ENCODE measurements at places on chromosomes 7 and 10.

- no peak for DNase-seq
- H3K36me3 ChIP-seq: no peaks in the 10 kb centered on the region
- no peak overlapping the region for H3K4me3 ChIP-seq
- no peak overlapping the region for H3K27ac ChIP-seq
Observed at GRCh38 chr7:93530701-93531100, 43.8 kb downstream of the CALCR start.

DNA sequence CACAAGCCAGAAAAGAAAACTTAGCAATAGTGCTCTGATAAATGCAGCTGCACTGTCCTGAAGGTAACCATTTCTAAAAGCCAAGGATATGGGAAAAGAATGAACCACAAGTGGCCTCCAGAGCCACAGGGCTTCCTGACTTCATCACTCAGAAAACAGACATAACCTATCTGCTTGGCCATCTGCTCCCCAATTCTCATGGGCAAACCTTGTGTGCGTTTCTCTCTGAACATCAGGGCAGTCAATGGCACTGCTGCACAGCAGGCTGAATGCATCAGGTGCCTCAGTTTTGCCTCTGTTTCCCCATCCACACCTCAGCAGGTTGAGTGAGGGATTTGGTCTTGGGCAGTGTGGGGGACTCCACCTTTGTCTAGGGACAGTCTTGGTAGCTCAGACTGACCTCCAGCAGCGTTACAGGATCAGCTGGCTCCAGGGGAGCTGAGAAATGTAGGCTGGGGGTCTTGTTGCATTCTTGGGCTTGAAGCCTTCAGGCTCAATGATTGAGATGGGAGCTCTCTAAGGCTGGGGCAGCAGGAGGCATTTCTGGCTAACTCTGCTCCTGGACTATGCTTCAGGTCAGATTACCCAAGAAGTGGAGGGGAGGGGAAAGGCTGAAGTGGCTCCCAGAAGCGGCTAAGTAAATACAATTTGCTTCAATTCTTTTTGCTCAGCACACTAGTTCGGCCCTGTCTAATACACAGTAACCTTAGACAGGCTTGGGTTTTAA, 23.6 kb upstream of the PDLIM1 start:
- H3K4me3 ChIP-seq: no peak overlapping the region
- H3K36me3 ChIP-seq: peaks cover 62% of the 10 kb centered on the region
- DNase-seq: no peak
- peak overlapping the region; percentile 4 for H3K27ac ChIP-seq

- no peaks in the 10 kb centered on the region for H3K27me3 ChIP-seq
- no peaks in the 10 kb centered on the region for H3K4me1 ChIP-seq
- H3K4me3 ChIP-seq: no peak overlapping the region
- no peak for DNase-seq
- no peaks in the 10 kb centered on the region for H3K36me3 ChIP-seq
Observed at GRCh38 chr10:66538371-66538770, 387.5 kb upstream of the LRRTM3 start.

- no peaks in the 10 kb centered on the region for H3K4me1 ChIP-seq
- no peak overlapping the region for H3K4me3 ChIP-seq
- no peak for DNase-seq
- no peaks in the 10 kb centered on the region for H3K36me3 ChIP-seq
- no peak overlapping the region for H3K27ac ChIP-seq
- H3K27me3 ChIP-seq: no peaks in the 10 kb centered on the region
Observed at GRCh38 chr10:129863201-129863663, 100.8 kb downstream of the EBF3 start.

DNA sequence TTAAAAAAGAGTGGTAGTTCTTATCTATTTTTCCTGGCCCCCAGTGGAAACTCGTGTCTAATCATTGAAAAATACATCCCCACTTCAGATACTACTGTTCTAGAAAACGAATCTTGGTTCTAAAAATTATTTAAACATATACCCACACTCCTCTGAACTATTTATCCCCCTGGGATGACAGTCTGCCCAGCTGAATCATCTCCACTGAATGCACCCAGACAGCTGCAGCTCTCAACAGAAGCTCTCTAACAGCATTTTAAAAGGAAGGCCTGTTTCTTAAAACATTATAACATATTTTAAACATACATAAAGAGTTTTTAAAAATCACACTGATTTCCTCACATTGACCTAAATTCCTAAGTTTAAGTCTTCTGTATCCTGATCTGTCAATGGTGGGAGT, 544.6 kb upstream of the PHF14 start:
- no peaks in the 10 kb centered on the region for H3K4me1 ChIP-seq
- DNase-seq: no peak
- no peak overlapping the region for H3K4me3 ChIP-seq
- H3K27me3 ChIP-seq: no peaks in the 10 kb centered on the region
- H3K36me3 ChIP-seq: no peaks in the 10 kb centered on the region
- H3K27ac ChIP-seq: no peak overlapping the region

- no peaks in the 10 kb centered on the region for H3K36me3 ChIP-seq
- no peaks in the 10 kb centered on the region for H3K27me3 ChIP-seq
- no peak for DNase-seq
Observed at GRCh38 chr10:32054094-32054493, 2.1 kb downstream of the KIF5B start.

GRCh38 chr7:118845791-118846190, 621.3 kb downstream of the ANKRD7 start:
- H3K36me3 ChIP-seq: no peaks in the 10 kb centered on the region
- H3K27ac ChIP-seq: no peak overlapping the region
- no peaks in the 10 kb centered on the region for H3K4me1 ChIP-seq
- DNase-seq: no peak
- H3K27me3 ChIP-seq: no peaks in the 10 kb centered on the region

DNA sequence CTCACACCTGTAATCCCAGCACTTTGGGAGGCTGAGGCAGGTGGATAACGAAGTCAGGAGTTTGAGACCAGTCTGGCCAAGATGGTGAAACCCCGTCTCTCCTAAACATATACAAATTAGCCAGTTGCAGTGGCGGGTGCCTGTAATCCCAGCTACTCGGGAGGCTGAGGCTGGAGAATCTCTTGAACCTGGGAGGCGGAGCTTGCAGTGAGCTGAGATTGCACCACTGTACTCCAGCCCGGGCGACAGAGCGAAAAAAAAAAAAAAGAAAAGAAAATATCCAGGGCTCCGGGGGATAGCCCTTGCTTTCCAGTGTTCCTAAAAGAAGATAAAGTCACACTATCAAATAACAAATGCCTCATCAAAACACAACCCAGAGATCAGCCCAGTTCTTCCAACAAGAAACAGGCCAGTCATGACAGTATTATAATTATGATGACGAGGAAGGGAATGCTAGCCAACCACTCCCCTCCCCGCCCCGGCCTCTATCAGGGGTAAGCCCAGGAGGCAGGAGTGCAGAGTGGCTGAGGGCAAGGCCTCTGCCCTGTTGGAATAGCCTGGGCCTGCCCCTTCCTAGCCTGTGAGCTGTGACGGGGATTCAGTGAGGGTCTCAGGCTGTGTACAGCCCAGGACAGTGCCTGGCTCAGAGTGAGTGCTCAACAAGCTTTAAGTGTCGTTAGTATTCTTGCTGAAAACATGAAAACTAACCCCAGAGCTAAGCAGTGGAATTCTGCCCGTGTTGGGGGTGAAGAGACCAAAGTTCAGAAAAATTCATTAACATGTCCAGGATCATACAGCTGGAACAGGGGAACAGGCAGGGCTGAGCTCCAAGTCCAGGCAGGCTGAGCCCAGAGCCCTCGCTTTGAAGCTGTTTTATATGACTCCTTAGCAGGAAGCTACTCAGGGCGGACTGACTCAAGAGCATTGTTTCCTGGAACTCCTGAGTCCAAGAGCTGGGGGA, 54.3 kb downstream of the FAM241B start:
- no peaks in the 10 kb centered on the region for H3K36me3 ChIP-seq
- DNase-seq: peak; percentile 69
- H3K27me3 ChIP-seq: no peaks in the 10 kb centered on the region

- no peak overlapping the region for H3K27ac ChIP-seq
- H3K4me1 ChIP-seq: peaks cover 24% of the 10 kb centered on the region
- no peaks in the 10 kb centered on the region for H3K36me3 ChIP-seq
- no peak overlapping the region for H3K4me3 ChIP-seq
Observed at GRCh38 chr7:132573251-132573955, 2.9 kb downstream of the PLXNA4 start.

DNA sequence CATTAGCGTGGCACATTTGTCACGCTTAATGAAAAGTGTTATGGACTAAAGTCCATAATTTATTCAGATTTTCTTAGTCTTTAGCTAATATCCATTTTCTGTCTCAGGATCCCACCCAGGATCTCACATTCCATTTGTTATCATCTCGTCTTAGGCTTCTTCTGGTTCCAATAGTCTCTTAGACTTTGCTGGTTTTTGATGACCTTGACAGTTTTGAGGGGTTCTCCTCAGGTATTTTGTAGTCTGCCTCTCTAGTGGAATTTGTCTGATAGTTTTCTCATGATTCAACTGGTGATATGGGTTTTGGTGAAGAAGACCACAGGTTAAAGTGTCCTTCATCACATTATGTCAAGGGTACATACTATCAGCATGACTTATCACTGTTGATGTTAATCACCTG, 66.0 kb upstream of the GPR26 start:
- no peaks in the 10 kb centered on the region for H3K36me3 ChIP-seq
- no peaks in the 10 kb centered on the region for H3K4me1 ChIP-seq
- no peak overlapping the region for H3K4me3 ChIP-seq

- no peak overlapping the region for H3K27ac ChIP-seq
- H3K36me3 ChIP-seq: peaks cover 76% of the 10 kb centered on the region
- peaks cover 9% of the 10 kb centered on the region for H3K4me1 ChIP-seq
- no peak for DNase-seq
- no peak overlapping the region for H3K4me3 ChIP-seq
Observed at GRCh38 chr7:151349507-151349853, 7.9 kb downstream of the NUB1 start.

DNA sequence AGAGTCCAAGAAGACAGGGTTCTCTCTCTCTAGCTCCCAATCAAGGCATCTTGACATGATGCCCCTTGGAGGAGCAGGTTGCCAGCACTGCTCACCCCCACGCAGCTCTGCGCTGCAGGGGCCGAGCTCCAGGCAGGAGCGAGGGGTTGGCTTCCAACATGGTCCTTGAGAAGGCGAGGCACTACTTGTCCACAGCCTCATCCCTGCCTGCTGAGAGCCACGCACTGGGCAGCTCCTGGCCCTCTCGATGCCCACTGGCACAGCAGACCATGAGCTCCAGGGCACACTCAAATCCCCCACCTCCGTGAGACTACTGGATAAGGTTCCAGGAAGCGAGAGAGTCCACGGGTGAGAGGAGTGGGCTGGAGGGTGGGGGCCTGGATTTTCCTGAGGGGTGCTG, 31.1 kb downstream of the RAMP3 start:
- no peak for DNase-seq
- no peaks in the 10 kb centered on the region for H3K36me3 ChIP-seq
- H3K4me1 ChIP-seq: no peaks in the 10 kb centered on the region
- H3K27ac ChIP-seq: no peak overlapping the region
- no peaks in the 10 kb centered on the region for H3K27me3 ChIP-seq

- H3K4me3 ChIP-seq: no peak overlapping the region
- no peak for DNase-seq
- no peaks in the 10 kb centered on the region for H3K27me3 ChIP-seq
- no peaks in the 10 kb centered on the region for H3K36me3 ChIP-seq
Observed at GRCh38 chr7:6074612-6075380, 43.6 kb downstream of the ANKRD61 start.

DNA sequence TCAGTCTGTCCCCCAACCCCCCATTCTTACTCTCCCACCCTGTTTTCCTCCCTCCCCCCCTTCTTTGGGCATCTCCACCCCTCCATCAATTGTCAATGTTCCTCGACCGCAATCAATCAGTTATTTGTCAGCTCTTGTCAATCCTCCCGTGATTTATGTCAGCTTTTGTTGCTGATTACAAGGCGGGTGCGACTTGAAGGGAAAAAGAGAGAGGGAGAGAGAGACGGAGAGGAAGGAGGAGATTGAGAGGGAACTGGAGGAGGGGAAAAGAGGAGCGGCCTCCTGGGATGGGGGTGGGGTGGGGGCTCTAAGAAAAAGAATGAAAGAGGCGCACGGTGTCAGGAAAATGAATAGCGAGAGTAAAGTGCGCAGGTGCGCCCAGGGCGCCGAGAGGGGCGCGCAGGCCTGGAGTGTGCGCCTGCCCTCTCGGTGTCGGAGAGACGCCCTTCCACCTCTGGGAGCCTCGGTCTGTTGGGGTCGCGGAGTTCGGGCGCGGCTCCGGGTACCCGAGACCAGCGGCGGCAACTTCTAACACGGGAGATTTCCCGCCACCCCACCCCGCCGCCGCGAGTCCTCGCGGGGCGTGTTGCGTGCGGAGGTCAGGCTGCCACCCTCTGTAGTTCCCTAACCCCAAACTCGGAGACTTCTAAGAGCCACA, 1.1 kb upstream of the ZNF503 start:
- peaks cover 15% of the 10 kb centered on the region for H3K36me3 ChIP-seq
- H3K4me1 ChIP-seq: peaks cover 36% of the 10 kb centered on the region
- peak overlapping the region; percentile 88 for H3K4me3 ChIP-seq
- H3K27ac ChIP-seq: peak overlapping the region; percentile 93
- no peaks in the 10 kb centered on the region for H3K27me3 ChIP-seq

DNA sequence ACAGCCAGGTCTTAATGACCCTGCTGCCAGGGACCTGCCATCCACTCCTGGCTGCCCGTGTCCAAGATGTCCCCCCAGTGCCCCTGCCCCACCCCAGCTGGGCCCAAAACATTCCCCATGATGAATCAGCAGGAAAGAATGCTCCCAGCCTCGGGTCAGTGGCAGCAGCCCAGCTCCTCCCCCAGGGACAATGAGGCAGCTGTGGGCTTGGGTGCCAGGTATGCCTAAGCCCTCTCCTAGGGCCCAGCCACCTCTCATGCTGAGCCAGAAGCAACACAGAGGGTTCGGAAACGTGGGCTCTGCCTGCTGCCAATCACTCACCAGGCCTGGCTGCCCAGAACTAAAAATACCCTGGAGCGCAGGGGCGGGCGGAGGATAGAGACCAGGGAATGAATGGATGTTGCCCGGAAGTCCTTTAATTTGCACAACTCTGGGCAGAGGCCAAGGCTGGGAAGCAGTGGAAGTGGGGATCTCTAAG, 1.5 kb upstream of the LOXL4 start:
- peak overlapping the region; percentile 60 for H3K4me3 ChIP-seq
- no peaks in the 10 kb centered on the region for H3K36me3 ChIP-seq
- H3K27me3 ChIP-seq: no peaks in the 10 kb centered on the region
- H3K27ac ChIP-seq: peak overlapping the region; percentile 94
- H3K4me1 ChIP-seq: peaks cover 30% of the 10 kb centered on the region

- H3K36me3 ChIP-seq: no peaks in the 10 kb centered on the region
- no peak for DNase-seq
- H3K4me3 ChIP-seq: no peak overlapping the region
- H3K4me1 ChIP-seq: no peaks in the 10 kb centered on the region
- H3K27me3 ChIP-seq: no peaks in the 10 kb centered on the region
- H3K27ac ChIP-seq: no peak overlapping the region
Observed at GRCh38 chr10:84825330-84825729, 496.9 kb downstream of the CCSER2 start.

- H3K4me3 ChIP-seq: no peak overlapping the region
- DNase-seq: no peak
- H3K36me3 ChIP-seq: no peaks in the 10 kb centered on the region
- no peak overlapping the region for H3K27ac ChIP-seq
Observed at GRCh38 chr10:98646998-98647917, 200.5 kb upstream of the HPS1 start.

DNA sequence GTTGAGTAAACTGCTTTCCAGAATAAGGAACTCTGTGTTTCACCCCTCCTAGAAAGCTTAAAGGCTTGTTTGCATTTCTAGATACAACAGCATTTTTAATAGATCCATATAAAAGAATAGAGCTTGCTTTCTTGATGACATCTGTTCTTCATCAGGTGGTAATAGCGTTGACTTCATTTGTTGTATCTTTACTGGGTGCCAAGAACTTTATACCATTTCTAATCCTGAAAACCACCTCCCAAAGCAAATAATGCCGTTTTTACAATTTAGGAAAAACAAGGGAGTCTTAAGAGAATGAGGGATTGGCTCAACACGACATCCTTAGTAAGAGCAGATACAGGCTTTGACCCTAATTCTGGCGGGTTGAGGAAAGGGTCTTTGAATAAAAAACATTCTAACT, 993.4 kb downstream of the TYW1 start:
- H3K27ac ChIP-seq: no peak overlapping the region
- H3K4me1 ChIP-seq: no peaks in the 10 kb centered on the region
- no peaks in the 10 kb centered on the region for H3K27me3 ChIP-seq

Data from tibial artery (tissue), 4 donors.